PC-9 (cell line): ENCODE measurements at places on chromosomes 1 and 21. TPM values are rescaled to one million over a fixed set of nuclear protein-coding genes. Genes with fewer than 3 reads are reported as not detected.

Gene KRTAP12-2
- not detected in 2 replicates for total RNA-seq

Gene ZNF672
- 24.7 and 27.6 TPM in 2 replicates for total RNA-seq

Gene CD1B
- not detected in 2 replicates for total RNA-seq

Gene B3GALT2
- total RNA-seq, result not detected in 2 replicates

Gene TMEM269
- 0.28 and 1.0 TPM in 2 replicates for total RNA-seq
